ENCODE measurements at places on chromosomes 5 and 9.

GRCh38 chr9:135275571-135276289 is 188.3 kb downstream of the OLFM1 start:
- no peak for DNase-seq
- no peak overlapping the region for H3K4me3 ChIP-seq
- H3K27ac ChIP-seq = no peak overlapping the region
- H3K27me3 ChIP-seq = no peaks in the 10 kb centered on the region
- no peaks in the 10 kb centered on the region for H3K36me3 ChIP-seq

- H3K4me3 ChIP-seq = no peak overlapping the region
- H3K36me3 ChIP-seq = no peaks in the 10 kb centered on the region
- no peak for DNase-seq
- peaks cover 24% of the 10 kb centered on the region for H3K27me3 ChIP-seq
- H3K27ac ChIP-seq = no peak overlapping the region
Measured at GRCh38 chr9:131045300-131046092, 36.5 kb downstream of the LAMC3 start.

DNA sequence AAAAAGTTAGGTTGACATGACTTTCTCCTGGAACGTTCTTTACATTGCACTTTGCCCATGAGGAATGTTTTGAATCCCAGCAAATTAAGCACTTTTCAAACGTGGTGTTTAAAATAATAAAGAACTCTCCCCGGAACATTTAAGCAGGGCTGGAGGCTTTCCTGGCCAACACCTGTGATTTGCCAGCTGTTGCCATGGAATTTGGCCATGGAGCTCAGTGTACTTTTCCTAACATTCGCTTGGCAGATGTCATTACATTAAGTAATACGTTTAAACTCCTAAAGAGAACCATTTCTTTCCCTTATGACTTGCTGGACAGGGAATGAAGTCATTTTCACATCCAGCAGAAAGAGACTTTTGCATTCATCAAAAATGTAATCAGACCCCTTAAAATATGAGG is 146.1 kb downstream of the GAS1 start:
- peaks cover 9% of the 10 kb centered on the region for H3K27me3 ChIP-seq
- H3K4me3 ChIP-seq = no peak overlapping the region
- peaks cover 4% of the 10 kb centered on the region for H3K4me1 ChIP-seq
- H3K36me3 ChIP-seq = no peaks in the 10 kb centered on the region
- peak; percentile 15 for DNase-seq

GRCh38 chr5:35046774-35047173 is 975 bp downstream of the AGXT2 start:
- H3K4me1 ChIP-seq = peaks cover 4% of the 10 kb centered on the region
- no peak overlapping the region for H3K27ac ChIP-seq
- no peak overlapping the region for H3K4me3 ChIP-seq
- H3K36me3 ChIP-seq = no peaks in the 10 kb centered on the region

DNA sequence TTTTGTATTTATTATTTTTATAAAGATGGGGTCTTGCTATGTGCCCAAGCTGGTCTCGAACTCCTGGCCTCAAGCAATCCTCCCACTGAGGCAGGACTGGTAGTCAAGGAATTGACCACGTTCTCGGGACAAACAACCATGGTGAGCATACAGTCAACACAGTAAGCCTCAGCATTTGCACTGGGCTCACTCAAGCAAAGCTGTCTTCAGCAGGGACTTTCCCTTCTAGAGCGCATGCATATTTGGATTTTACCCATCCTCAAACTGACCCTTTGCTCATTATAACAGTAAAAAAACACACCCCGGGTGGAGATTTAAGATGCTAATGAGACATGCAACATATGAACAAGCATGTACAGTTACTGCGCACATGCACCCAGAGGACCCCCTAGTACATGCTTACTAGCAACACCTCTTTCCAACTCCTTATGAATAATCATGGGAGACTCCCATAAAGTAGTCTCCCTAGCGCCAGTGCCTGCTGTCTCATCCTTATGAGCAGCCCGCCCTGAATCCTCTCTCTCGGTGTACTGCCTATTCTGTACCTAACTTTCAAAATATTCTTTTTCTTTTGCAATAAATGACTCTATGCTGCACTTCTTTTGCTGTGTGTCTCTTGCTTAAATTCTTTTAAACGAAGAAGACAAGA is 41.5 kb downstream of the C5orf22 start:
- H3K27me3 ChIP-seq = peaks cover 5% of the 10 kb centered on the region
- H3K27ac ChIP-seq = no peak overlapping the region
- no peaks in the 10 kb centered on the region for H3K4me1 ChIP-seq
- H3K36me3 ChIP-seq = no peaks in the 10 kb centered on the region
- H3K4me3 ChIP-seq = no peak overlapping the region
- DNase-seq = no peak

DNA sequence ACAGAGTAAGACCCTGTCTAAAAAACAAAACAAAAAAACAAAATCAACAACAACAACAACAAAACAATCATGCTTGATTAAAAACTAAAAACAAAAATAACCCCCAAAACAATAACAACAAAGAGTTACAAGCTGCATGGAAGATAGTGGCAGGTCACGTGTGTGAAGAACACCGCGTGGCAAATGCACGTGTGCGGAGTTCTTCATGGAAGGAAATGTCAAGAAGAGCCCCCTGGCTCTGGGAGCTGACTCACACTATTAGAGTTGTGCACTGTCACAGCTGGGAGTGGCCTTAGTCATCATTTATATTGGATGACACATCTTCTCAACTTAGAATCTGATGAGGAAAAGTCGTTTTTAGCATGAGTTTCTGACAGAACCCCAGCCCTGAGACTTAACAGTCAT is 110.5 kb downstream of the JMY start:
- no peaks in the 10 kb centered on the region for H3K4me1 ChIP-seq
- H3K27ac ChIP-seq = no peak overlapping the region
- no peak overlapping the region for H3K4me3 ChIP-seq
- peak; percentile 70 for DNase-seq

DNA sequence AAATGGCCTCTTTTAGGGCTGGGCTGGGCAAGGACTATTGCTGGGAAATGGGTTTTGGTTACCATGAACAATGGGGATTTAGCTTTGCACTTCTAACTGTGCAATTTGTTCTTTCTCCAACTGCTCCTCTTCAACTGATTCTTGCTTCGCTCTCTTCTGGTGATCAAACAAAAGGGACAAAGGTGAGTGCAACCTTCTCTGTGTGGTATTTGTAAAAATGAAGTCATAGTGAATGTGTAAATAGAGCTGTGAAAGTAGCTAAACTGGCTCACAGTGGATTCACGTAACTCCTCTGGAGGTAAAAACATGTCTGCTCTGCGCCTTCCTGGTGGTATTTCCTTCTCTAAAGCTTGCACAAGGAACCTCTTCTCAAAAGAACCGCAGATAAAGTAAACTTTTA is 20.9 kb upstream of the SPINK14 start:
- H3K4me1 ChIP-seq = no peaks in the 10 kb centered on the region
- no peaks in the 10 kb centered on the region for H3K27me3 ChIP-seq
- H3K27ac ChIP-seq = no peak overlapping the region
- H3K4me3 ChIP-seq = no peak overlapping the region

- H3K36me3 ChIP-seq = peaks cover 10% of the 10 kb centered on the region
- no peaks in the 10 kb centered on the region for H3K4me1 ChIP-seq
- no peak overlapping the region for H3K4me3 ChIP-seq
- H3K27me3 ChIP-seq = no peaks in the 10 kb centered on the region
- H3K27ac ChIP-seq = no peak overlapping the region
- DNase-seq = no peak
Measured at GRCh38 chr5:179164331-179165311, 104.4 kb downstream of the ZNF354C start.

- H3K27me3 ChIP-seq = no peaks in the 10 kb centered on the region
- H3K36me3 ChIP-seq = no peaks in the 10 kb centered on the region
- no peak for DNase-seq
- H3K4me3 ChIP-seq = no peak overlapping the region
- H3K27ac ChIP-seq = no peak overlapping the region
Measured at GRCh38 chr5:5331848-5332247, 90.6 kb upstream of the ICE1 start.

GRCh38 chr5:61120534-61120933 is 41.7 kb downstream of the SMIM15 start:
- no peaks in the 10 kb centered on the region for H3K36me3 ChIP-seq
- DNase-seq = peak; percentile 22
- H3K4me1 ChIP-seq = no peaks in the 10 kb centered on the region
- H3K27ac ChIP-seq = no peak overlapping the region
- H3K27me3 ChIP-seq = no peaks in the 10 kb centered on the region
- H3K4me3 ChIP-seq = no peak overlapping the region

DNA sequence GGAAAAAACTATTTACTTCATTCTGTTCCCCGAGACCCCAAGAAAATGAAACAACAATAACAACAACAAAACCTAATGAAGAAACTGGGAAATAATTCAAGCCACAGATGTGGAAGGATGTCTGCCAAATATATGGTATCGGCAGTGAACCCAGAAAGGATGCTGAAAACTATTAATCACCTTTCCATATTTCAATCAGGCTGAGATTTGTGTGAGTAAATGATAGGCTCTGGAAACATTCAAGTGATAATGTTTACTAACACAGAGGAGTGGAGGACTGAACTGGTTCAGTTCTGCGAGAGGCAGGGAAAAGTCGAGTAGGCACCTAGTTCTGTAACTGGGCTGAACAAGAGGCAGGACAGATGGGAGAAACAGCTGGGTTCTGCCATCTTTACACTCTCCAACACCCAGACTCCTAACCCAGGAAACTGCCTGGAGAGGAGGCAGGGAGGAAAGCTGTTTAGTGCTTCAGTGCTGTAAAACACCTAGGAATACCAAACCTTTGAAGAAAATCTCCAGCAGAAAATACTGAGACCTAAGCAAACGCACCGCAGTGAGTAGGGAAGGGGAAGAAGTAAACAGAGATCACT is 96.8 kb upstream of the GNA14 start:
- no peak overlapping the region for H3K4me3 ChIP-seq
- DNase-seq = no peak
- H3K27me3 ChIP-seq = no peaks in the 10 kb centered on the region
- peaks cover 10% of the 10 kb centered on the region for H3K4me1 ChIP-seq

- no peak for DNase-seq
- no peaks in the 10 kb centered on the region for H3K4me1 ChIP-seq
- no peaks in the 10 kb centered on the region for H3K36me3 ChIP-seq
- H3K27ac ChIP-seq = no peak overlapping the region
- no peak overlapping the region for H3K4me3 ChIP-seq
Measured at GRCh38 chr5:83084336-83084735, 7.0 kb downstream of the XRCC4 start.
